ENCODE measurements at places on chromosomes 16 and 17.
A peak's percentile ranks its signal among the peaks of the same experiment; 100 is the strongest.

DNA sequence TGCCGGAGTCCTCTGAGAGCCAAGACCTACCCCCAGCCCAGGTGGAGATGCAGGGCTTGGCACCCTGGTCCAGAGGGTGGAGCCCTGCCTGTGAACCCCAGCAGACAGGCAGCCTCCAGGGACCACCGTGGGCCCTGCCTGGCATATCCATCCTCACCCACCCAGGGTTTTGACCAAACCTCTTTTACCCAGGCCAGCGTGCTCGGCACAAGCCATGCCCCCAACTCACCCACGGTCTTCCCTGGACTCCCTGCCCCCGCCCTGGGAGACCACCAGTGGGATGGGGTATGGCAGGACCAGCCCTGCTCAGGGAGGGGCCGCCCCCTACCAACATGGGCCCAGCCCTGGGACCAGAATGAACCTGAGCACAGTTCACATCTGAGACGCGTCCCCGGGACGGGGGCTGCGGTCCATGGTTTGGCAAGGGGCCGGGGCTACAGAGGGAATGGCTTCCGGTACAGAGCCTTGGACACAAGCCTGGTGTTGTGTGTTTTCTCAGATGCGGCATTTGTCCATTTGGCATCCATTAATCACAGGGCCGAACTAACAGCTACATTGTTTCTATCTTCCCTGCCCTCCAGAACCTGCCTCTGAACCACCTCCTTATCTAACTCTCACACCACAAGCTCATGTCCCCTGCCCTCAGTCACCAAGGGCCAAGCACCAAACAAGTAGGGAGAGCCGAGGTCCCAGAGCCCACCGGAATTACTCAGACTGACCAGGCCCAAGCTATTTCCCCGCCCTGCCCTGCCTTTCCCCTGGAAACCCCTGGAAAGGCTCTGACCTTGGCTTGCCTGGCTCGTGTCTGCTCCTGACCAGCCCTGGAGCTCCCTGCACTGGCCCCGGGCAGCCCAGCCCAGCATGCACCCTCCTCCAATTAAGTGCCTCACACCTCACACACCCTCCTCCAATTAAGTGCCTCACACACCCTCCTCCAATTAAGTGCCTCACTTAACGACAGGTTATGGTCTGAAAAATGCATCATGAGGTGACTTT lies 14.1 kb downstream of the HS3ST6 start:
- DNase-seq, result no peak

DNA sequence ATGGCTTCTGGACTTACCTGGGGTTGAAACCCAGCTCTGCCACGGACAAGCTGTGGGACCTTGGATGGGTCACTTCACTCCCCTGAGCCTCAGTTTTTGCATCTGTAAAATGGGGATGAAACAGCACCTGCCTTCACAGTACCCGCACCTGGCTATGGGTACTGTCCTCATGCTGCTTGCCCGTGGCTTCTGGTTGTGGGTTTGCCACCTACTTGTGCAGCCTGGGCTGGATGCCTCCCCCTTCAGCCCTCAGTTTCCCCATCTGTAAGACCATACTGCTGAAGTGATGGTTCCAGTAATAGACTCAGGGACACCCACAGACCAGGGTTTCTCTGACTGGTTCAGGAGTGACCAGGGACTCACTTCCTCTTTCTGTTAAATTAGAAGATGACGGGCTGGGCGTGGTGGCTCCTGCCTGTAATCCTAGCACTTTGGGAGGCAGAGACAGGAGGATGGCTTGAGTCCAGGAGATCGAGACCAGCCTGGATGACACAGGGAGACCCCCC lies 9.4 kb downstream of the GLIS2 start:
- no peak for DNase-seq

- peak; percentile 85 for DNase-seq
Measured at GRCh38 chr17:49227436-49228261, 2.9 kb downstream of the PHOSPHO1 start.

- no peak for DNase-seq
Measured at GRCh38 chr16:85258629-85259028, 146.4 kb upstream of the CIBAR2 start.

DNA sequence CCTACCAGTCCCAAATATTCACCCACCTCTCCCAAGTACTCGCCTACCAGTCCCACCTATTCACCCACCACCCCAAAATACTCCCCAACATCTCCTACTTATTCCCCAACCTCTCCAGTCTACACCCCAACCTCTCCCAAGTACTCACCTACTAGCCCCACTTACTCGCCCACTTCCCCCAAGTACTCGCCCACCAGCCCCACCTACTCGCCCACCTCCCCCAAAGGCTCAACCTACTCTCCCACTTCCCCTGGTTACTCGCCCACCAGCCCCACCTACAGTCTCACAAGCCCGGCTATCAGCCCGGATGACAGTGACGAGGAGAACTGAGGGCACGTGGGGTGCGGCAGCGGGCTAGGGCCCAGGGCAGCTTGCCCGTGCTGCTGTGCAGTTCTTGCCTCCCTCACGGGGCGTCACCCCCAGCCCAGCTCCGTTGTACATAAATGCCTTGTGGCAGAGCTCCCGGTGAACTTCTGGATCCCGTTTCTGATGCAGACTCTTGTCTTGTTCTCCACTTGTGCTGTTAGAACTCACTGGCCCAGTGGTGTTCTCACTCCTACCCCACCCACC lies 29.8 kb downstream of the POLR2A start:
- no peak for DNase-seq

GRCh38 chr17:74883241-74883745 lies 10.1 kb downstream of the FADS6 start:
- DNase-seq, result no peak

DNA sequence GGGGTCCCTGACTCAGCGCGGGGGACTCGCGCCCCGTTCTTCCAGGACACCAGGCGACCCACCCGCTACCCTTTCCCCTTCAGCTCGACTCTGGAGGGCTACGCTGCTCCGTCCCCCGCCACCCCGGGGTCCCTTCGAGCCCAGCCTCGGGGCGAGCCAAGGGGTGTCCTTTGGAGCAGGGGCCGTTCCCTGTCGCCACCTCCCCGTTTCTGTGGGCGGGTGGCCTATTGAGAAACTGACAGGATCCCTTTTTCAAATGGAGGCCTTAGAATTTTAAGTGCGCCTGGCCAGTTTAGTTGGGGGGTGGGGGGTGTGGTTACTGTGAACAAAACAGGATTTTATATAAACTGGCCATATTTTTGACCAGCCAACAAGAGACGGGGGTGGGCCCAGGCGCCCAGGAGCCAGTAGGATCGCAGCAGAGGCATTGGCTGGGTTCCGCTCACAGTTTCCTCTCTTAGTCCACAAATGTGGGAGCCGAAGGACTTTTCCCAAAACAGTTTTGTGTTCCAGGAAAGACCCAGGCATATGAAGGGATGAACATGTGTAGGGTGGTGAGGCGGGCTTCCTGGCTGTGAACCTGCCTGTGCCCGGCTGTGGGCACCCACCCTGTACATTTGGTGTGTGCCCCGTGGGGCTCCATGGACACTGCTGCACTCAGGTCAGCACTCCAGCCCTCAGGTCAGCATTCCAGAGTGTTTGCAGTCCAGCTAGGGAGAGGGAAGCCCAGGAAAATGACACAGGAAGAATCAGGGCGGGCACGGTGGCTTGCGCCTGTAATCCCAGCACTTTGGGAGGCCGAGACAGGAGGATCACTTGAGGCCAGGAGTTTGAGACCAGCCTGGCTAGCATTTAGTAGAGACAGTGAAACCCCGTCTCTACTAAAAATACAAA lies 722 bp upstream of the TIMP2 start:
- peak; percentile 73 for DNase-seq

DNA sequence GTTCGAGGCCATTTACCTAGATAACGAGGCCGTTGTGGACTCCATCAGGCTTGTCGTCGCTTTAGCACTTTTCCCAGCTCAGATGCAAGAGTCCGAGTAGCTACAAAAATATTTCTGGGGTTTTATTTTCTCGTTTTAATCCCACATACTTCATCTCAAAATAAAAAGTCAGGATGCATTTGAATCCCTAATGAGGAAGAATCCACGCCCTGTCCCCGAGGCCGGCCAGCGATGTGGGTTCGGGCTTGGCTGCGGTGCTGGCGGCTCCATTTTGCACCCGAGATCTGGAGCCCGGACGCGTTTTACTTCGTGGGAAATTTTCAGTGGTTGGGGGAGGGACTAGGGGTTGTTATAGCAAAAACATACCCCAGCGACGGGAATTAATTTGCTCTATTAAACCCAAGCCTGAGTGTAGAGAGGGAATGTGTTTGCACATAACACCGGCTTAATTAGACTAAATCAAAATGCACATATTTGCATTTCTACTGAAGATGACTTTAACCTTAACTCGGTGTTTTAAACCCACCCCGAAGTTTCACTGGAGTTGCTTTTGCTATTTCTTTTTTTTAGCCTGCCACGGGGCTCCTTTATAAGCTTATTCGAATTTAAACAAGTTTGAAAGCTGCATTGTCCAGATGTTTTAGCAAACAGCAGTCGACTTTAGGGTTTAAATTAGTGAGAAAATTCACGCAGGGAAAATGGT lies 4.8 kb downstream of the IRX5 start:
- DNase-seq, result no peak

GRCh38 chr16:67940446-67941089 lies 3.4 kb downstream of the LCAT start:
- no peak for DNase-seq

GRCh38 chr17:39926588-39927100 lies 757 bp downstream of the ORMDL3 start:
- DNase-seq, result peak; percentile 60

DNA sequence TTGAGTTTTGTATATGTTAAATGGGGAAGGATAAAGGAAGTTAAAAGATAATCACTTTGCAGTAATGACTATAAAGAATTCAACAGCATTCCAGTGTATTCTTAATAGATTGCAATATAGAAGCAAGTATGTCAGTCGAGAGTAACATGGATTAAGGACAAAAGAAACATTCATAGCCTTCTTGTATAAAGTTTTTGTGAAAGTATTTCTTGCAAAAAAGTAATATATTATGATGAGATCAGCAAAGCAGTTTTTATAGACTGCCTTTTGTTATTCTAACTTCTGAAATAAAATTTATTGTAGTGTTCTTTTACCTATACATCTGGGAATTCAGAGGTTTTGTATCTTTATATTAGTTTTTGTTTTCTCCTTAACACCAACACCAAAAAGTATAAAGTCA lies 184.9 kb upstream of the RBL2 start:
- DNase-seq, result no peak

GRCh38 chr17:64147110-64148016 lies 17.4 kb upstream of the ERN1 start:
- DNase-seq, result no peak

- DNase-seq, result no peak
Measured at GRCh38 chr16:81283044-81283443, 31.7 kb upstream of the GAN start.

- no peak for DNase-seq
Measured at GRCh38 chr16:12511708-12512107, 292.0 kb downstream of the CPPED1 start.

DNA sequence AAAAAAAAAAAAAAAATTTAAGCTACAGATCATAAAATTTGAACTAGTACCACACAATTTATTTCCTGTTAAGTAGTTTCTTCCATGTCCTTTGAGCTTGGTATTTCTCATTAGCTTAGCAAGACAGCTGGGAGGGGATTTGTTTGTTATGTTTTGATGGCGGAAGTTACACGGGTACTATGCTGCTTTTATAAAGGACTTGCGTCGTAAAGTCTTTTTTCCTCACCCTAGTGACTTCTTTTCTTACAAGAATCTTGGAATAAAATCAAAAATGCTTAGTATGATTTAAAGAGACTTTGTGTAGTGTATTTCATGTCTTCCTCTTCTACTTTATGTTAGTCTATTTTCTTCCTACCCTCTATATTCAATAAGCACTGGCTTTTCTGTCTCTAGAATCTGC lies 89.1 kb downstream of the NLK start:
- DNase-seq, result no peak

GRCh38 chr16:17238285-17239028 lies 232.3 kb downstream of the XYLT1 start:
- no peak for DNase-seq

- no peak for DNase-seq
Measured at GRCh38 chr16:57866529-57866918, 64.2 kb upstream of the KIFC3 start.

GRCh38 chr17:27797390-27798091 lies 2.8 kb downstream of the NOS2 start:
- DNase-seq, result peak; percentile 57

DNA sequence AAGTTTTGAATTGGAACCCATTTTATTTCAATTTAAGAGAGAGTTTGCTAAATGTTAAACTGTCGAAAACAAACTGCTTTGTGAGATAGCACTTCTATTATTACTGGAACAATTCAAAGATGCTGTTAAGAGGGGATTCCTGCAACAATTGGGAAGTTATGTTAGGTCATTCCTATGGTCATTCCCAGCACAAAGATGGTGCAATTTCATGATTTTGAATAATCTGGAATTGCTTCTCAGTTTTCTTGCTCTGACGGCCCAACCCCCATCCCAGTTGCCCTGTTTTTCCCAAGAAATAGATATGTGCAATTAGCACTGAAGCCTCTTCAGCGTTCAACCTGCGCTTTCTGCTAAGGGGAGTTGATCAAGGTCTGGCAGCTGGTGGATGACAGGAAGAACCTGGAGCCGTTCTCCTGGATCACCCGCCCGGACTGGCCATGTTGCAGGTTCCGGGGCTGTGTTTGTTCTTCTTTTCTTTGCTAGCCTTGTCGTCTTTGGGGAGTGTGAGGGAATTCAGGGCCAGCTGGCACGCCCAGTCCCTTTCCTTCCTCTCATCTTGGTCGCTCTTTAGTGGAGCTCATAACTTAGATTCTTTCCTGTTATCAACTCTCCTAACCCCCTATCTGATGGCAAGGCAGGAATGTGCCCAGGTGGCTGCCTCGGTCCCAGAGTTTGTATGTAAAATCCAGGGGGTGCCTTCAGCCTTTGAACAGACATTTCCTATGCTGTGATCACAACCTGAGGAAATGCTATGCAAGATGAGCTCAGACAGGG lies 29.0 kb upstream of the IRF8 start:
- no peak for DNase-seq

- DNase-seq, result no peak
Measured at GRCh38 chr16:23896832-23897821, 61.3 kb downstream of the PRKCB start.

- DNase-seq, result no peak
Measured at GRCh38 chr16:72942021-72942420, 105.9 kb downstream of the ZFHX3 start.

DNA sequence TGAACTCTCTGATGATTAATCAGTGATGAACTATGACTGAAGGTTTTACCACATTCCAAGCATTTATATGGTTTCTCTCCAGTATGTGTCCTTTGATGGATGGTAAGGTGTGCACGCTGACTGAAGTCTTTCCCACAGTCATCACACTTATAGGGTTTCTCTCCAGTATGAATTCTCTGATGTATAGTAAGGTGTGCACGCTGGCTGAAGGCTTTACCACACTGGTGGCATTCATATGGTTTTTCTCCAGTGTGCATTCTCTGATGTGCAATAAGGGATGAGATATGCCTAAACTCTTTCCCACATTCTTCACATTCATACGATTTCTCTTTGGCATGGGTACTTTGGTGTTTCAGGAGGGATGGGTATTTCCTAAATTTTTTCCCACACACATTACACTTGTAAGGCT lies 16.4 kb downstream of the ZNF287 start:
- DNase-seq, result no peak

- no peak for DNase-seq
Measured at GRCh38 chr16:72936408-72936807, 111.5 kb downstream of the ZFHX3 start.

Measured in transverse colon (tissue), 4 donors.